ENCODE measurements at places on chromosomes 12 and 14.
A peak's percentile ranks its signal among the peaks of the same experiment; 100 is the strongest.

DNA sequence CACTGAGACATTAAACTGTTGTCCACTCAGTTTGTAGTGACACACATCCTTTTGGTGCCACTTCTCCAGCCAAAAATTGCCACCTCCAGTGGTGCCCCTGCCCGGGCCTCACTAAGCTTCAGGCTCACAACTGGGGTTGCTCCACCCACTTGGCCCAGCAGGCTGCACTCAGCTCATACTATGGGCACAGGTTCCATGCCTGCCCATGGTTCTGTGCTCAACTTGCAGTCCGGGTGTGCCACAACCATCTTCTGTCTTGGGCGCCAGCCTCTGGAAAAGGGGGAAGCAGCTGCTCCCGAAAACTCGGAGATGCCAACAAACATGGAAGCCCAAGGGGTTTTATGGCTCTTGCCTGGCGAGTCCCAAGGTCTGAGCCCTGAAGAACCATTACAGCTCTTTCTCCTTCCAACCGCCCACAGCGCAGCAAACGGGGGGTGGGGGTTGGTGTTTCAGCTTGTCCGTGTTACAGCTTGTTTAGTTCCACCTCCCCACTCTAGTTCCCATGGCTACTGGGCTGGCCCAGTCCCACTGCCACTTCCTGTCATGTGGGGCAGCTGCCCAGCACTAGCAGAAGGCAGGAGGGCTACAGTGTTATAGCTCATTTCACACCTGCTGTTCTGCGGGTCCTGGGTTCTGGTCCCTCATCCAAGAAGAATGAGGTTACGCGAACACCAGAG is 998.3 kb downstream of the SLC16A7 start:
- no peak for DNase-seq

GRCh38 chr14:94571950-94572349 is 9.3 kb upstream of the SERPINA5 start:
- no peak for DNase-seq

DNA sequence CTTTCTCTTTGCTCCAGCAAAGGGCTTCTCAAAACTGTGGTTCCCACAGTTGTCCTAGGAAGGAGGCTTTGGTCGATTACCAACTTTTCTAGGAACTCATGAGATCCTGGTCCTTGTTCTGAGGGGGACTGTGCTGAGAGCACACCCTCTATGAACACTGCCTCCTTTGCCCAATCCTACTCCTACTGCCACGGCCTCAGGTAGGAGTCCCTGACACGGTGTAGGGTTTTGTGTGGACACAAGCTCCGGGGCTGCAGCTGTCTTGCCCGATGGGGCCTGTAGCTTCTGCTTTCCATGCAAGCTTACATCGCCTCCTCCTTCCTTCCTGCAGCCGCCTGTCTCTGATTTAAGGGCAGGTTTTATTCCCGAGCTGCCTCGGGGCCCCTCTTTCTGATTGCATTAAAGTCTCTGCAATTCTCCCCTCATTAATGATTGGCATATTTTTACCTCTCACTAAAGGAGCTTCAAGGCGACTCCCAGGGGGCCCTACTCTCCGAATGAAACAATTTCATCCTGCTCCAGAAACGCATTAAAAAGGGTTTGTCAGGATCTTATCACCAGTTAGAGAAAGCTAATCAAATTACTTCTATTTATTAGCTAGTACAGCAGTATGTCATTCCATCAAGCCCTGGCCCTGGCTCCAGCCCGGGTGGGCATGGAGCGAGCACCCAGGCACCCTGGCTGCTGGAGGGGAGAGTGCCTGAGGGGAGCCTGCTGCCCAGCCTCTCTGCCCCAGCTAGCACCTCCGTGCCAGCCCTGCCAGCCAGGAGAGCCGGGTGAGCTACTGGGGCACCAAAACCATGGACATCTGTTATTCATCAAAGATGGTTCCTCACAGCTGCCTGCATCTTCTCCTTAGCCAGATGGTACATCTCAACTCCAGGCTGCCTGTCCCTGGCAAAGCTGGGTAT is 38.0 kb upstream of the ESRRB start:
- DNase-seq = no peak

GRCh38 chr14:103529383-103530365 is 678 bp downstream of the TRMT61A start:
- DNase-seq = no peak

GRCh38 chr12:101740980-101741379 is 1.7 kb upstream of the SYCP3 start:
- no peak for DNase-seq

DNA sequence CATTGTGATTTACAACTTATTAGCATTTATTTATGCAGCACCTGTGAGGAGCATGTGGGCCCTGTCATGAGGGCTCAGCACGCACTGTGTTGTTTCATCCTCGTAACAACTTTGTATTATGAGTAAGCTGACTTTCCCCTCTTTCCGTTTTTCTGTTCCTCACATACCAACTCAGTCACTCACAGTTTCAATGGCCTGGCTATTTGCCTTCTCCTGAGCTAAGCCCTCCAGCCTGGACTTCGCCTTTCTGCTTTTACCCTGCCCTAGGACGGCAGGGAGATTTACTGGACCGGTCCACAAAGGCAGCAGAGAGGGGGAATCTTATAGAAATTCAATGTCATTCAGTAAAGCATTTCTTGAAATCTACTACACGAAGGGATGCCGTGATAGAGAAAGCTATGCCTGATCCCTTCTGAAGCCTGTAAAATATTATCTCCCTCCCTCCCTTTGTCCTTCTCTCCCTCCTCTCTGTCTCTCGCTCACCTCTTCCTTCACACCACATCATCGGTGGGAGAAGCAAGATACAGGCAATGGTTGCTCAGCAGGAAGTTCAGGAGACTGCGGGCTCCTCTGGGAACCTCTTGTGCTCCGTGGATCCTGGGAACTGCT is 219.2 kb upstream of the TBX3 start:
- peak; percentile 61 for DNase-seq

DNA sequence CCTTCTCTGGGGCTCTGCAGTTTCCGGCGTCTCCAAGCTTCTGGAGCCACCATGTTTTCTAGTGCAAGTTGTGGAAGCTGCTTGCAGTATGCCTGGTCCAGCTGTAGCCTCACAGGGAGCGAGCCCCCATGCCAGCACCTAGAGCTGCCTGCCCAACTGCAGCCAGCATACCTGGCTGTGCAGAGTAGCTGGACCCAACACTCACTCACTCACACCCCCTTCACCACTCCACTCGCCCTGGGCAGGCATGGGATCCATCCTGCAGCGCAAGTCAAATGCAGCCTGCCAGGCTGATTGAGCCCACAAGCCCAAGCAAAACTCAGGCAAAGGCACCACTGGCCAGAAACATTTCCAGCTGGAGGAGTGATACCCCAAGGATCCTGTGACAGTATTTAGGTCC is 797.3 kb downstream of the SLC16A7 start:
- DNase-seq = no peak

GRCh38 chr12:22702690-22703089 is 77.7 kb downstream of the ETNK1 start:
- no peak for DNase-seq

DNA sequence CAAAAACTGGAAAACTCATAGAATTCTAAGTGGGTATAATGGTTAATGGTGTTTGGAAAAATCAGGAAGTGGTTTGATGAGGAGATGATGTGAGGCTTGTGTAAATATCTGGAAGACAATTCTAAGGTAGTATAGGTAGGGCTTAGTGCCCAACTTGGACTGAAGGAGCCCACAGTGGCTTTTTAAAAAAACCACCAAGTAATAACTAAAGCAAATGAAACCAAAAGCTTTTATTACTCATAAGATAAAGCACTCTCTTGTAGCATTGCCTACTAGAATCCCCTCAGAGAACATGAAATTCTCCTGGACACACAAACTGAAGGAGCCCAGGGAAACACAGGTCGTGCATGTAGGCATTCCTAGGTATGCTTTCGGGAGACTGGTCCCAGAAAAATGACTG is 324.5 kb downstream of the NELL2 start:
- DNase-seq = no peak

DNA sequence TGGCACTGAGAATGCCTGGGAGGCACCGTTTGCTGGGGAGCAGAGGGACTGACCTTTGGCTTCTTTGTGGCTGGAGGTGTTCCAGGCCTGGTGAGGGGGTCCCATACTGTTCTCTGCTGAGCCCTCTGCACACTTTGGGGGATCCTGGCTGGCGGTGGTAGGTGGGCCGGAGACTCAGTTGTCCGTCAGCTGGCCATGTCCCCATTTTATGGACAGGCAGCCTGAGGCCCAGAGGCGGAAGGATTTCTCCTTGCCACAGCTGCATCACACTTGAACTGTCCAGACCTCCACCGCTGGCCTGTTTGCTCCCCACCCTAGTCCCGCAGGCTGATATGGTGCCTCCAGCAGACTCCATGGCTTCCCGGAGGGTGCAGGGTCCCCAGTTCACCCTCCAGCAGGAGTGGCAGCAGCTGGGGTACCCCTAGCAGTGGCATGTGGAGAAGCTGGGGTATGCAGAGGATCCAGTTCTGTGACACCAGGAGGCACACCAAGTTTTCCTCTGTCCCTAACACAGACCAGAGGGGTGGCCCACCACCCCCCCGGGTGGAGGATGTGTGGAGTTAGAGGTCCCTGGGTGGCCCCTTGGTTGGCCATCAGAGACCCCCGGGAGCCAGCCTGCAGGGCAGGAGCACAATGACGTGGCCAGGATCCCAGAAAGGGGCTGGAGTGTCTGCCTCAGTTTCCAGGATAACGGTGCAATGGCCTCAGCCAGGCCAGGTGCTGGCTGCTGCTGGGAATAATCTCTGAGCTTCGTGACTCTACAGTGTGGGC is 14.8 kb downstream of the SLC25A29 start:
- no peak for DNase-seq

DNA sequence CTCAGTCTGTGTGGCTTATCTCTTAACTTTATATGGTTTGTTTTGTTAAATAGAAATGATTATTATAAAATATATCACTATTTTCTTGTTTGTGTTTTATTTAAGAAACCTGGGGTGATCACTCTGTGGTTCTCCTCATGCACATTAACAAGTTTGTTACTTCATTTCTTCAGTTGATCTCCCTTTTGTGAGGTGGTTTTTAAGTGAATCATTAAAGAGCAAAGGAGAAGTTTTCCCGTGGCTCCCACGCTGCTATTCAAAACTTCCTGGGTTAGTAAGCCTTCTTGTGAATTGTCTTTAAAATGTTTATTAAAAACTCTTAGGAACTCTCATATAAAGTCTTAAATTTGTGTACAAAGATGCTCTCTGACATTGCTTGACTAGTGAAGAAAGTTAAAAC is 11.8 kb downstream of the ADIPOR2 start:
- no peak for DNase-seq

DNA sequence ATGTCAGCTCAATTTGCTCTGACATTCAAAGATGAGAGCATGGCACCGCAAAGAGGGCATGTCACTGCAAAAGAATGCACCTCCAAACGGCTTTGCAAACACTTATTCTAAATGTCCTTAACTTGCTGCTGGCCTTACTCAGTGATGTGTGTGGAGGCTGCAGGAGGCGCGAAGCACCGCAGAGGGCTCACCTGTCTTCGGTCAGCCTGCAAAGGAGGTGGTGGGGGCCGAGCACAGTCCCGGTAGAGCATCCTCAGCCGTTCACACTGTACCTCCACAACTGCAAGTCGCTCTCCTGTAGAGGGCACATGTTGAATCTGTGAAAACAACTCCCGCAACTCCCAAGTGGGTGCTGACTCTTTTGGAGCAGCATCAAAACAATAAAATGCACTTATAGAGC is 93.8 kb downstream of the TRAFD1 start:
- no peak for DNase-seq

DNA sequence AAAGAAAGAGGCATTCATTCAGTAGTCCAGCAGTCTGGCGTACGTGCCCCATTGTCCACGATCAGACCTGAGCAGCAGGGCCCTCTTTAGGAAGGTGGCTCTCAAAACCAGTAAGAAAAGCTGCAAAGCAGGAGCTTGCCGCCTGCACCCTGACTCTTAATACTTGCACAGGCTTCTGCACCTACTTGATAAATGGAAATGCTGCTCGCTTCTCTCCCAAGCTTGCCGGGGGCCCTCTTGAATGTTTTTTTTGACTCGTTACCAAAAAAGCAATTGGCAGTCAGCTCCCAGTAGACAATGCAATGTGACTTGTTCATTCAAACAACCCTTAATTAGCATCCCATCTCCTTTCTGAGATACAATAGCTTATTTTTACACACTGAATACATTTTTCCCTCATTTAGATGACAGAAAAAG is 27.2 kb upstream of the PTPRB start:
- no peak for DNase-seq

DNA sequence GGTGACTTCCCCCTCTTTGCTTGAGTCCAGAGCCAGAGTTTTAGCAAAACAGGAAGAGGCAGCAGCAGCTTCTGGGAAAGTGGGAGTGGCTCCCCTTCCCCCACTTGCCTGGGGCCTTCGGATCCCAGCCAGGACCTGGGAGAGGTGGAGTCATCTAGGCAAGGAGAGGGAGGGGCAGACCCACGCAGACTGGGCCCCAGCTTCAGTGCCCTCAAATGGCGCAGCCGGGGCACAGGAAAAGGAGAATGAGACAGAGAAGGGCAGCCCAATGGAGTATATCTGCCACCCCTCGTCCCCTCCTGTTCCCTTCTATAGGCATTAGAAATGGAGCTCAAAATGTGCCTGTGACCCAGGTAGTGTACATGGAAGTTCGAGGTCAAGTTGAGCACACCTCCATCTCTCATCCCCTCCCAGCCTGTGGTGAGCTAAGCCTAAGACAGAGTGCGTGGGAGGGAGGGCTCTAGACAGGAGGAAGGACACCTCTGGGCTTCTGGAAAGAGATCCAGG is 9.3 kb upstream of the HDAC7 start:
- DNase-seq = no peak

GRCh38 chr12:92619026-92619425 is 83.8 kb upstream of the PLEKHG7 start:
- DNase-seq = no peak

GRCh38 chr12:121295116-121295745 is 1.3 kb downstream of the CAMKK2 start:
- DNase-seq = no peak

- no peak for DNase-seq
Observed at GRCh38 chr14:71780075-71780474, 152.2 kb upstream of the RGS6 start.

DNA sequence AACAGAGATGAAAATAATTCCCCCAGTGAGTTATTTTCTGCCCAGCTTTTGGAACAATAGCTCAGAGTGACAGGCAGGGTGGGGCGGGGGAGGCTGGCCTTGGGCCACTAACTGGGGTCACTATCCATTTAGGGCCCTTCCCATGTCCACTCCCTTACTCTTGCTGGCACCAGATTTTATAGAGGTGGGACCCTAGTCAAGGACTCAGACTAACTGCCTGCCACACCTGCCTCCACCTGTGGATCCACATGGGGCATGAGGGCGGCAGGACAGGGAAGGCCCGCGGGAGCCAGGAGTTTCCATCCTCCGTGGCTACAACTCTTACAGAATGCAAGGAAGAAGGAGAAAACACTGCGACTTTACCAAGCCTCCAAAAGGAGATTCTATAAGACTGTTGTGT is 10.1 kb downstream of the VDR start:
- DNase-seq = no peak

- DNase-seq = no peak
Observed at GRCh38 chr14:90091393-90091792, 29.6 kb downstream of the KCNK13 start.

GRCh38 chr12:112350593-112351592 is 31.3 kb downstream of the HECTD4 start:
- DNase-seq = no peak

Data from HS-5 (cell line).